Smooth muscle cell of bladder (primary cell): ENCODE measurements at places on chromosomes 1 and 21. TPM values are rescaled to one million over a fixed set of nuclear protein-coding genes. Genes with fewer than 3 reads are reported as not detected.

CELA3A gene
- not detected in 2 replicates for total RNA-seq

NOS1AP gene
- under 0.01 TPM in 1 of 2 replicates, not detected in the other for total RNA-seq

WNT3A gene
- not detected in 2 replicates for total RNA-seq

SPATA46 gene
- not detected in 2 replicates for total RNA-seq

DENND2C gene
- total RNA-seq = 1.4 and 1.8 TPM in 2 replicates

NGF gene
- total RNA-seq = 7.2 and 8.1 TPM in 2 replicates

B4GALT3 gene
- total RNA-seq = 11.2 and 16.7 TPM in 2 replicates

APOBEC4 gene
- total RNA-seq = not detected in 2 replicates

BARHL2 gene
- total RNA-seq = not detected in 2 replicates

IQCC gene
- total RNA-seq = 1.0 and 1.3 TPM in 2 replicates

MYOM3 gene
- 0.09 TPM in 1 of 2 replicates, not detected in the other for total RNA-seq

ADCY10 gene
- total RNA-seq = under 0.01 and 0.37 TPM in 2 replicates

MATN1 gene
- total RNA-seq = 0.09 and 0.14 TPM in 2 replicates

OR14I1 gene
- not detected in 2 replicates for total RNA-seq

KCNJ9 gene
- under 0.01 TPM in 2 replicates for total RNA-seq

TRIM62 gene
- 1.8 and 2.3 TPM in 2 replicates for total RNA-seq

FAM72B gene
- 0.92 and 1.1 TPM in 2 replicates for total RNA-seq

NUP210L gene
- total RNA-seq = under 0.01 and 0.18 TPM in 2 replicates

FMO4 gene
- 1.7 and 2.5 TPM in 2 replicates for total RNA-seq

FCGR2B gene
- total RNA-seq = not detected in 2 replicates

TLR5 gene
- total RNA-seq = under 0.01 and 0.14 TPM in 2 replicates

SAMD13 gene
- 0.18 and 0.43 TPM in 2 replicates for total RNA-seq

RGS7 gene
- total RNA-seq = under 0.01 TPM in 2 replicates

NBPF6 gene
- not detected in 2 replicates for total RNA-seq

GUCA2A gene
- total RNA-seq = not detected in 2 replicates

ADAMTSL4 gene
- 3.6 and 4.8 TPM in 2 replicates for total RNA-seq

RHCE gene
- total RNA-seq = 1.8 and 2.4 TPM in 2 replicates

CATSPERE gene
- 1.0 and 1.3 TPM in 2 replicates for total RNA-seq

PCBP3 gene
- 1.0 and 1.6 TPM in 2 replicates for total RNA-seq

NEGR1 gene
- total RNA-seq = 14.2 and 22.2 TPM in 2 replicates

ERICH3 gene
- not detected in 2 replicates for total RNA-seq

PALMD gene
- total RNA-seq = 0.46 and 0.85 TPM in 2 replicates

OR2T11 gene
- total RNA-seq = not detected in 2 replicates

PCNX2 gene
- 39.8 and 46.0 TPM in 2 replicates for total RNA-seq

JTB gene
- 130 and 163 TPM in 2 replicates for total RNA-seq

RNU1-4 gene
- total RNA-seq = 3,030 and 4,050 TPM in 2 replicates

ATF3 gene
- 1.4 and 2.8 TPM in 2 replicates for total RNA-seq

PLA2G2C gene
- not detected in 2 replicates for total RNA-seq

LRRC71 gene
- not detected in 2 replicates for total RNA-seq

TMCC2 gene
- total RNA-seq = 1.3 and 1.8 TPM in 2 replicates

LYPD8 gene
- 0.14 TPM in 1 of 2 replicates, not detected in the other for total RNA-seq

GPR3 gene
- total RNA-seq = 0.09 and 0.14 TPM in 2 replicates

NBPF1 gene
- 35.0 and 55.2 TPM in 2 replicates for total RNA-seq

SV2A gene
- 14.1 and 18.3 TPM in 2 replicates for total RNA-seq

SLC35D1 gene
- total RNA-seq = 17.7 and 18.1 TPM in 2 replicates

ADAM30 gene
- not detected in 2 replicates for total RNA-seq

PYGO2 gene
- 13.1 and 15.1 TPM in 2 replicates for total RNA-seq

AXDND1 gene
- total RNA-seq = 0.14 and 0.28 TPM in 2 replicates

ANKRD45 gene
- total RNA-seq = 0.14 TPM in 1 of 2 replicates, not detected in the other

USH2A gene
- under 0.01 TPM in 2 replicates for total RNA-seq

S100B gene
- total RNA-seq = 0.28 TPM in 1 of 2 replicates, not detected in the other
